ENCODE measurements at places on chromosomes 2 and 18.

DNA sequence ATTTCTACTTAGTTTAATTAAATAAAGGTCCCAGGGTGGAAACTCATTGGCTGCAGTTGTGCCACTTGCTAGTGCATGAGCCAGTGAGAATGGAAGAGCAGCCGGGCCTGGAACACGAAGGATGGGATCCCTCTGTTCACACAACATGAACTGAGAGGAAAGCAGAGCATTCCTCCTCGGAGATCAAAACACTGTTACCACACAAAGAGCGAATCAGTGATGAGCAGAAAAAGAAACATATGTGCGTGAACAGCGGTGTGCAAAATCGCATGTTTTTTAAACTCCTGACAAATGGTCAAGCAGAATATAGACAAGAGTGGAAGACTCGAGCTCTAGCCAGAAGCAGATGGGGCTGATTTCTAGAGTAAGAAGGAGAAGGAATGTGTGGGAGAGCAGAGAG lies 28.4 kb upstream of the ANKRD44 start:
- DNase-seq, result no peak

- no peak for DNase-seq
Observed at GRCh38 chr2:200079356-200079755, 124.0 kb downstream of the MAIP1 start.

- DNase-seq, result no peak
Observed at GRCh38 chr2:44136252-44136651, 32.4 kb upstream of the PPM1B start.

DNA sequence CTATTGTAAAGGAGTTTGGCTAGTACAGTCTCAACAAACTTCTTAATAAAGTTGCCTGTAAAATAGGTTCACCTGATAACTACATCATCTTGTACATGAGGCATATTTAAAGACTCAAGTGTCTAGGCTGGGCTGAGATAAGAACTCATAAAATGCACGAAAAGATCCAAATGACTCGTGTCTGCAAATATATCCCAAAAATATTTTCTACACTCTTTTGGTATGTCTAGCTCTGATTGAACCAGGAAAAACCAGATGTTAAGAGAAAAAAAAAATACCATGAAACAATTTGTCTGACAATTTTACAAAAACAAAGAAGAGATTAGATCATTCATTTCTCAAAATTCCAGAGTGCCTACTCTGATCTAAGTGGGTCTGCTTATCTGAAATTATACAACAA lies 166.9 kb upstream of the OSR1 start:
- DNase-seq, result no peak

DNA sequence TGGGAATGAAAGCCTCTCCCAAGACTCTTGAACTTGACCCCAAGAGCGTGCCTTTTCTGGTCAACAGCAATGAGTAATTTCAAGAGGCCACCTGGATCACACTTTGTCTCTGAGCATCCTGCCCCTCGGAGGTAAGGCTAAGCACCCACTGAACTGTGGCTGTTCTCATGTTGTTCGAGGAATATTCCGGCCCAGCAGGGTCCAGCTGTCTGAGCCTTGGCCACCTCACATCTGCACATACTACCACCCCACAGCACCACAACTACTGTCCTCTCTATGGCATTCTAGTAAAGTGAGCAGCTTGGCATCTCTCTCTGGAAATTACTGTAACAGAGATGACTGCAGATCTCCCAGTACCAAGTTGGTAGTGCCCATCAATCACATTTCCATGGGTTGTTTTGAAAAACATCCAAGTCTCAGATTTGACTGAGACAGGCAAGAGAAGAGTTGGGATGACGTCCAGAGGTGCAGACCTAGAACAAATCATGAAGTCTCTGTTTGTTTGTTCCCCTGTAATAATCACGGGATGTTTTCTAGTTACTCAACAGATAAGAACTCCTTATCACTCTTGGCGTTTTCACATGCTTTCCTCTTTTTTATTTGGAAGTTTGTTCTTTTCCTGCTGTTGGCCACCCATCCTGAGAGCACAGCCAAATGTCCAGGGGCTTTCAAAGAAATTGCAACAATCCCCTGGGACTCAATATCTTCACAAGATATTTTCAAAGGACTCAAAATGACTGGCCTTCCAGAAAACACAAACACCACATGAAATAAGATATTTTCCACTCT lies 336.0 kb upstream of the TNP1 start:
- no peak for DNase-seq

- DNase-seq, result no peak
Observed at GRCh38 chr18:2143636-2144035, 427.7 kb downstream of the METTL4 start.

DNA sequence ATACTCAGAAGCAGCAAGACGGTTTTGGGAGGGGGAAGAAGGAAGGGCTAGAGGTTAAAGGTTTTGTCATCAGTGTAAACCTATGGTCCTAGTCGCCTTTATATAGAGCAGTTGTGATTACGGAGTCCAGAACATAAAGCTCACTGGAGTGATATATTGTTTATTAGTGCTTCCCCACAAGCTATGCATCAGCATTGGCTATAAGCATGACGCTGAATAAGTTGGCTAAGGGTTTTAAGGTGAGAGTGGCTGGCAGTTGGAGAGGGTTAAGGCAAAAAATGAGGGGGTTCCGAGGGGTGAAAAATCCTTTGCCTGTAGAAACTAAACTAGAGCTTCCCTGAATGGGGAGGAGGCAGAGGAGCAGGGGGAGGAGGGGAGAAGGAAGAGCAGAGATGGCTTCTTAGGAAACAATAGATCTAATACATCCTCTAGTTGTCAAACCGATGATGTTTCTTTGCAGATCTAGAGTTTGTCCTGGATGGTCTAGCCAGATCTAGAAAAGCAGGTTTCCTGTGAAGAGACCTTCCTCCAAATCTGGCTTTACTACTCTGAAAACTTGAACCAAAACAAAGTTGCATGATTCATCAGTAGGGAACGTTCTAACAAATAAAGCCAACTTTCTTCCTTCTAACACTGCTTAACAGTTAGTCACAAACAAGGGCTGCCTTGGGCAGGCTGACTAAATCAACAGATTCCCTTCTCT lies 2.5 kb downstream of the KLF7 start:
- DNase-seq, result no peak

DNA sequence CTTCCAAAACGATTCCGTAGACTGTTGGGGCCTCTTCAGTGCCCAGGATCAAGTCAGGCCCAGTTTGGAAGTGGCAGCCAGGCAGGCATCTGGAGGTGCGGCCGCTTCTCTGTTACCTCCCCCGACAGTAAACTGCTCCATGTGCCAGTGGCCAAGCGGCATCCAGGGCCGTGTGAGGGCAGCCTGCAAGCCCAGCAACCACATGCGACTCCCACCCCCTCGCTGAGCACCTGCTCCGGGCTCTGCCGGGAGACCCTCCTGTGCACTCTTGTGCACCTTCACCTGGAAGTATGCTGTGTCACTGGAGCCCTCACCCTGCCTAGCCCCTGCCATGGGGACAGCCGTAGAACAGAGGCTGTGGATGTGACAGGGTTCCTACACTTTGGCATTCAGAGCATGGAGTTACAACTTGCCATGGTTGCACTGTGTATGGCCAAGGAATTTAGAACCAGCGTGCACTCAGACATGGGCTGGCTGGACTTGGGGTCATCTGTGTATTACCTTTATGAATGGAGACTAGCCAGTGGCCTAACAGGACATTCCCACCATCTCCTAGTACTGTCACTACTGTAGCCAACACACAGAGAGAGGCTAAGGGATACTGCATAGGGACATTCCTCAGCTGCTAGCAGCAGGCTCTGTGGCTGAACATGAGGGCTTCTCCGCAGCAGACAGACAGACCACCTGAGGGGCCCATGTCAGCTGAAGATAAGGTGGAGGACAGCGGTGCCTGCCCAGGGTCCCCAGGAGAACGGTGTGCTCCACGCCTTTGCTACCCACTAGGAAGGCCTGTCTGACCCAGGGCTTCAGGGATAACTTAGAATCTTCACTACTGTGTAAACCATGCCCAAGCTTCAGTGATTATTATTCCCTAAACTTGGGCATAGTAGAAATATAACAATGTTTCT lies 25.0 kb upstream of the FAHD2A start:
- DNase-seq, result no peak

DNA sequence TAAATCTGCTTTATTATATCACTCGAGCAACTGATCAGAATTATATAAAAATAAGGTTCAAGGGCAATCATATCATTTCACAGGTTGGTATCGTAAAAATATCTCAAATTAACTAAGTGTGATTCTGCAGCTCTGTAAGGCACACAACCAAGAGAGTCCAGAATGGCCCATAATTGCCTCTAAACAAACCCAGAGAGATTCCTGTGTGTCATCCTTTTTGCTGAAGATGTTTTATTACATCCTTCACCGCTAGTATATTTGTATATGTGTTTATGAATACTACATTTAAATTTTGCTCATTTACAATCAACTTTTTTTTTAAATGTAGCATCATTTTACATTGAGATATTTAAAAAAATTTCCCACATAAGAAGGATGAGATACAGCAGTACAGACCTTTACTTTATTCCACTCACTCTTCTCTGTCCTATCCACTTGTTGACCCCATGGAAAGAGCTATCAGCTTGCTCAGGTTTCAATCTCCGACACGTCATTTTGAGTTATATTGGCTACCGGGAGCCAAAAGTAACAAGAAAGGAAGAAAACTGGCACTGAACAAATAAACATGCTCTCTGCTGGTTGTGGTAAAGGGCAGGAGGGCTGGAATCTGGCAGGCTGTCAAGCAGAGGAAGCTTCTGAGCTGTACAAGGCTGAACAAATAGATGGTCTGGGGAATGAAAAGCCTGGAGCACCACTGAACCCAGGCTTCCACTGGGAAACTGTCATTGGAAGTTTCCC lies 23.1 kb downstream of the PLA2R1 start:
- no peak for DNase-seq

GRCh38 chr2:127347734-127348392 lies 39.9 kb downstream of the MAP3K2 start:
- no peak for DNase-seq

DNA sequence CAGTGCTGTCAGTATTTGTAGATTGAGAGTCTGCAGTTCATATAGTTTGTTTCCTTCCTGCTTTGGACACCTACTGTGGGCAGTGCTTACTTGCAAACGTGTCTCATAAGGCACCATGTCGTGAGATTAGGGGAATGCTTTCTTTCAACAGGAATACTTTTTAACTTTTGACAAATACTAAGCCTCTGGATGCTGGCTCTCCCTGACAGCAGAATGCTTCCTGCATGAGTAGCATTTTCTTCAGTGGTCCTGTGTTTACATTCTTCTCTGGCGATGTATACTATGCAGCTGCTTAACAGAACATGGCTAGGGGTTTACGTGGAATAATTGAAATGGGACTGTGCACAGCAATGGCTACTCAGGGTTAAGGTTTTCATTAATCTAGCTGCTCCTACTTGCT lies 807.5 kb downstream of the MBD2 start:
- no peak for DNase-seq

DNA sequence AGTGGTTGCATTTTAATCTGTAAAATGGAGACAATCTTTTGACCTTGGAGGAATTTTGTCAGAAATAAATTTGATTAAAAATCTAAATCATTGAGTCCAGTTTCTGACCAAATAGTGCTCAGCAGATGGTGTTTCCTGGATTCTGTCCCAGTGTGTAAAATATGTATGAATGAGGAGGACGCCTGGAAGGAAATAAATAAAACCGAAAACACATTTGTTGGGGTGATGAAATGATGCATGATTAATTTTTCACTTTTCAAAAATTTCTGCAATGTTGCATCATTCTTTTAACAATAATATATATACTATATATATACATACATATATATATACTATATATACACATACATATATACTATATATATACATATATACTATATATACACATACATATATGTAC lies 261.1 kb upstream of the TRIB2 start:
- DNase-seq, result no peak

DNA sequence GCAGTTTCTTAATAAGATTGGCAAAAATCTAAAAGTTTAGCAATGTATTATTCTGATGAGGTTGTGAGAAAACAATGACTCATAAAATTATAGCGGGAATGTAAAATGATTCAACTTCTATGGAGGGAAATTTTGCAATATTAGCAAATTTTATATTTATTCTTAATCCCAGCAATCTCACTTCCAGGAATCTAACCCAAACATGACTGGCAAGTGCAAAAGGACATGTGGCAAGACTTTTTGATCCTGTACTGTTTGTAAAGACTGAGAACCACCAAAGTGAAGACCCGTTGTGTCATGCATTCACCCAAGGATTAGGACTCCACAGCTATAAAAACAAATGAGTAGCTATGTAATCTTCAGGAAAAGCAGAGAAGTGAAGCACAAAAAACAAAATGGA lies 234.8 kb upstream of the KYNU start:
- DNase-seq, result no peak

GRCh38 chr2:14967729-14968128 lies 335.2 kb downstream of the LRATD1 start:
- DNase-seq, result no peak

DNA sequence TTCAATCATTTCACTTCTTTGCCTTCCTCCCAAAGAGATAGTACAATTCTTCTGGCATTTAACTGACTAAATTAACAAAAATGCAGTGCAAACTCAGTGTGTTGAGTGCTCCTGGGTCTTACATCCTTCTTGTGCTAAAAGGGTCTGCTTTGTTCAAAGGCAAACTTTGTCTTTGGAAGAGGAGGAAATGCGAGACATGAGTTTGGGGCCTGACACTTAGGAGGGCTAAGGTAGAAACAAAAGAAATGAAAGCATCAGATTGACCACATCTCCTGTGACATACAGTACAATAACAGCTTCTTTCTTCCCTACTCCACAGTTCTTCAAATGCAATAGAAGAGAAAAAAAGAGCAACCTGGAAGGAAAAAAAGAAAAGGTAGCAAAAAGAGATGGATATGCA lies 161.7 kb downstream of the CNTNAP5 start:
- DNase-seq, result no peak

DNA sequence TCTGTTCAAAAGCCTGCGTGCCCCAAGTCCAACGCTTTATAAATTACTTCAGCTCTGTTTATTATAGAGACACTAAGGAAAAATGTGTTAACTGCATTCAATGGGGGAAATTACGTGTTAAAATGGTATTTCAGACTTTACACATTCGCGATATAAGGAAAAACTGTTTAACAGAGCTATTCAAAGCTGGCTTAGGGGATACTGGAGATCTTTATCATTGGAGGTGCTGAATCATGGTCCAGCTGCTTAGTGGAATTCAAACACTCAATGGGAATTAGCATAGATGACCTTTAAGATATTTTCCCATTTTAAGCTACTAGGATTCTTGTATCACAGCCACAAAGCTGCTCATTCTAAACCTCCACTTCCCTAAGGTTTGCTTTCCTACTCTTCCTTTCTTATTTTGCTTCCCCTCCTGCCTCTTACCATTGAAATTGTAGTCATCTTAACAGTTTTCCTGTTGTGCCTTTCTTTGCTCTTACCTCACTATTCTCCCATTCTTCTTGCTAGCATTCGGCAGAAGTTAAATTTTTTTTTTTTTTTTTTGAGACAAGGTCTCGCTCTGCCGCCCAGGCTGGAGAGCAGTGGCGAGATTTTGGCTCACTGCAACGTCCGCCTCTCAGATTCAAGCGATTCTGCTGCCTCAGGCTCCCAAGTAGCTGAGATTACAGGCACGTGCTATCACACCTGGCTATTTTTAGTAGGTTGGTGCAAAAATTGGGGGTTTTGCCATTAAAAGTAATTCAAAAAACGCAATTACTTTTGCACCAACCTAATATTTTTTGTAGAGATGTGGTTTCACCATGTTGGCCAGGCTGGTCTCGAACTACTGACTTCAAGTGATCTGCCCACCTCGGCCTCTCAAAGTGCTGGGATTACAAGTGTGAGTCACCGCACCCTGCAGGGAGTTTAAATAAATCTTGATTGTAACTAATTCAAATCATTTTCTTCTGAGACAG lies 6.5 kb downstream of the SULT6B1 start:
- no peak for DNase-seq
